CD4-positive, alpha-beta T cell treated with Interleukin-4 for 1 hour (primary cell): ENCODE measurements at places on chromosomes 6 and 20.

GRCh38 chr6:113999284-113999683 is 28.3 kb upstream of the HDAC2 start:
- no peak for DNase-seq

DNA sequence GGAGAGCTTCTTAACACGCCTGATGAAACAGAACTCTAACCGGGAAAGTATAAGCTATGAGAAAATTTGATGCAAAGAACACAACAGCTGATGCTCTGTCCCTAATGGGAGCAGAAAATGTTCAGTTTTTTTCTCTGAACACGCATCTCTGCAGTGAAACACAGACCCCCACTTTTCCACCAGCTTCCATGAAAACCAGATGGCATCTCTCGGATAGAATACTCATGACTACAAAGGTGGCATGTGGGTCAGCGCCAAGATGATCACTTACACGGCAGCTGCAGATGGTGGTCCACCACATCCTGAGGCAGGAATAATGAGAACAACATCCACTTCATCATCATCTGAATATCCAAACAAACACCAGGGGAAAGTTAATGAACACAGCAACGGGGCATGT is 85.2 kb upstream of the CNR1 start:
- DNase-seq, result no peak

DNA sequence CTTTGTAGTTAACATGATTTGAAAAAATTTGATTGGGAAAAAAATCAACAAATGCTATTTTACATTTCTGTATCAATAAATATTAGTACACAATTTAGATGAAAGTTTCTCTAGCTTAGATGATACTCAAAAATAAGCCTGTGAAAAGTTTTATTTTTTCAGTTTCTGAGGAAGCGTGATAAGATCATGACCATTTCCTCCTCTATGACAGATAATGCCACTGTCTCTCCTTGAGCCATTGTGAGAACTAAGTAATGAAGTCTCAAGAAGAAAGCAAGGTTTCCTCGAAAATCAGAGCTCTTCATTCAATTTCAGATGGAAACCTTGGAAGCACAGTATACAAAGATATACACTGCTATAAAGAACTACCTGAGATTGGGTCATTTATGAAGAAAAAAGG is 395.0 kb downstream of the HDGFL1 start:
- no peak for DNase-seq

GRCh38 chr6:7224731-7225130 is 88.3 kb downstream of the SSR1 start:
- DNase-seq, result no peak

GRCh38 chr6:14546036-14546435 is 428.5 kb downstream of the CD83 start:
- no peak for DNase-seq

GRCh38 chr20:23255106-23255505 is 95.5 kb upstream of the NXT1 start:
- no peak for DNase-seq

GRCh38 chr6:579339-579738 is 77.6 kb downstream of the HUS1B start:
- DNase-seq, result no peak

GRCh38 chr6:3813150-3813780 is 35.9 kb upstream of the FAM50B start:
- no peak for DNase-seq

DNA sequence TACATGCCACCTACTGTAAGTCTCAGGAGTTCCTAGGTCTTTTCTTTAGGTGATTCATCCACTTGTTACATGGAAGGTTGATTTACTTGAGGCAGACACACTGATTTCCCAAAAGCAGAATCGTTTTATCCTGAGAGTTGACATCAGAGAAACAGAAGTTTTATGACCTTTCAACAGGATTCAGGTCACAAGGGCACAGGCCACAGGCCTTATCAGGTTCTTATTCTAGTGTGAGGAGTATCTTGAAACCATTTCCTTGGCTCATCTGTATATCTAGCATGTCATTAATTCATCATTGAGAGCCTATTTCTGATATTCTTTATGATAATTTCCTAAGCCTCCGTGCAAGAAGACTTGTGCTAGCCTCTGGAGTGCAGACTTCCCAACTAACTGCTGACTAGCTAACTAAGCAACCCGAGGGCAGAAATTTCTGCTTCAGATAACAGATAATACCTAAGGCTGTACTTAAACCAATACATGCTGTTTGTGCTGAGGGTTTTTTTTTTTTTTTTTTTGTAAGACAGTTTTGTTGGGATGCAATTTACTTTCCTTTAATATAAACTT is 44.9 kb upstream of the RFPL4B start:
- DNase-seq, result no peak

GRCh38 chr6:155117785-155118184 is 122.7 kb downstream of the TIAM2 start:
- DNase-seq, result no peak

- DNase-seq, result no peak
Observed at GRCh38 chr20:45020236-45020886, 54.0 kb downstream of the STK4 start.

- no peak for DNase-seq
Observed at GRCh38 chr20:58690396-58691135, 2.0 kb upstream of the NPEPL1 start.

DNA sequence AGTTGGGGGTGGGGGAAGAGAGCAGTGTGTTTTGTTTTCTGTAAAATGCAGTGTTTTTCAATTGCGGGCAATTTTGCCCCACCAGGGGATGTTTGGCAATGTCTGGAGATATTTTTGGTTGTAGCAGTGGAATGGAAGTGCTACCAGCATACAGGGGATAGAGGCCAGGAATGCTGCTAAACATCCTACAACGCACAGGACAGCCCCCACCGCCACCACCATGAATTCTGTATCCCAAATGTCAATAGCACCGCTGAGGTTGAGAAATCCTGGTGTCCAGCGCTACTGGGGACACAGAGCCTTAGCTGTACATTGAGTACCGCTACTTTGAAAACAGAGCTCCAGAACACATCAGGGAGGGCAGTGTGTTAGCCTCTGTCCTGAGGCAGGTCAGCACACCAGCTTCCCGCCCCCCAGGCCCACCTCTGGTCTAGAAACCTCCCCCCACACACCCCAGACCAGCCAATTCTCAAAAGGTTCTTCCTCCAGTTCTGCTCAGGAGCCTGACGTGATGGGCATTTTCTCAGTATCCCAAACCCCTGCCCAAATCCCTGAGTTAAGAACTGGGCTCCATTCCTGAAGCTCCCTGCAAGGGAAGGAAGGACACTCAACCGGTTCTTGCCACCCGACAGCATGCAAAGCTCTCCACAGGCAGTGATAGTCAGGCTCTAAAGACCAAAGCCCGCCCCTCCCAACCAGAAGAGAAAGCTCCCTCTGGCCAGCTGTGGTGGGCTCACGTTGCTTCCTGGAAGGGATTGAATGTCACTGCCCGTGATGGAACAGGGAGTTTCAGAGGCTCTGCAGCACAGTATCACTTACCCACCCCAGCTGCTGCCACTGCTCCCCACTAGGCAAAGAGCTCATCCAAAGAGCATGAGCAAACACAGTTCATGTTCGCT is 321.5 kb upstream of the JARID2 start:
- no peak for DNase-seq

GRCh38 chr20:6122111-6122872 is 538 bp downstream of the FERMT1 start:
- DNase-seq, result no peak

- DNase-seq, result no peak
Observed at GRCh38 chr6:138176652-138177232, 15.0 kb downstream of the ARFGEF3 start.

DNA sequence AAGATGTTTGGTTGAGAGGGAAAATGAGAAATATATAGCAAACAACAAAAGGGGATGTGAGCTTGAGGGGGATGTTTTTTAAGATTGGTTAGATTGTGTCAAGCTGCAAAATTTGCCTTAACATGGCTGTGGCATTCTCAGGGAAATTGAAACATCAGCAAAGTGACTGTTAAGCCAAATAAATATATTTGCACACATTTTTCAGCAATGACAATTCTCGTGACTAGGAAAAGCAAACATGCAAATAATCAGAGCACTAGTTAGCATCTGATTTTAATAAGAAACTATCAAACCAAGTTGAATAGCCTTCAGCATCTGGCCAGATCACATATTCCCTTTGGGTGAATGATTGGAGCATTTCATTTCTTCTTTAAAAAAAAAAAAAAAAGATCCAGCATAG is 262.8 kb downstream of the TBC1D7 start:
- DNase-seq, result no peak

DNA sequence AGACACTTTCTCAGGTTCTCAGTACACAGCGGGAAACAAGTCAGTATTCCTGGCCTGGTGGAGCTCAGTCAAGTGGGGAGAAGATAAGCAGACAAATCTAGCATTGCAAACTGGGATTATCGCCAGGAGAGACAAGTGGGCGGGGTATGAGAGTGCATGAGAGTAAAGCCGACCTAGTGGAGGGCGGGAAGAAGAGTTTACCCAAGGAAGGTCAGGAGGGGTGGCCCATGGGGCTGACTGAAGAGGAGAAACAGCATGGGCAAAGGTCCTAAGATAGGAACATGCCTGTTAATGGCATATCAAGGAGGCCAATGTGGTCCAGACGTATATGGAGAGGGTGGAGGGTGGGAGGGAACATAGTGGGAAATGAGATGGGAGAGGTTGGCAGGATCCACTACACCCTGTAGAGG is 12.4 kb upstream of the CSNK2A1 start:
- DNase-seq, result no peak

GRCh38 chr20:47172579-47172978 is 183.9 kb downstream of the ZMYND8 start:
- DNase-seq, result no peak

- peak; percentile 55 for DNase-seq
Observed at GRCh38 chr6:6724539-6725467, 136.3 kb downstream of the LY86 start.

- no peak for DNase-seq
Observed at GRCh38 chr20:43363506-43363905, 94.2 kb upstream of the SRSF6 start.

GRCh38 chr6:21033575-21034026 is 499.3 kb downstream of the CDKAL1 start:
- DNase-seq, result no peak

GRCh38 chr6:119559586-119559985 is 210.0 kb upstream of the MAN1A1 start:
- DNase-seq, result no peak

GRCh38 chr6:155115893-155116570 is 120.9 kb downstream of the TIAM2 start:
- no peak for DNase-seq

GRCh38 chr6:2477250-2477649 is 231.8 kb upstream of the GMDS start:
- no peak for DNase-seq

DNA sequence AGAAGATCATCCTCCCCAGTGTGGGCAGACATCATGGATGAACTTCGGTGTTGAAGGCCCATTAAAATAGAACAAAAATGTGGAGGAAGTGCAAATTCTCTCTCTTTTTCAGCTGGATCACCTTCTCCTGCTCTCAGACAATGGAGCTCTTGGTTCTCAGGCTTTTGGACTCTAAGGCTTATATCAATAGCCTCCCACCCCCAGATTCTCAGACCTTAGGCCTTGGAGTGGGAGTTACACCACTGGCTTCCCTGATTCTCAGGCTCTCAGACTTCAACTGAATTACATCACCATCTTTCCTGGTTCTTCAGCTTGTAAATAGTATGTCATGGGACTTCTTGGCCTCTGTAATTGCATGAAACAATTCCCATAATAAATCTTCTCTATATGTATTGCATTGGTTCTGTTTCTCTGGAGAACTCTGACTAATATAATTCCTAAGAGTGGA is 36.6 kb downstream of the NSFL1C start:
- no peak for DNase-seq

GRCh38 chr20:43408848-43409576 is 48.7 kb upstream of the SRSF6 start:
- peak; percentile 4 for DNase-seq

- no peak for DNase-seq
Observed at GRCh38 chr6:37732688-37733087, 35.0 kb upstream of the MDGA1 start.

DNA sequence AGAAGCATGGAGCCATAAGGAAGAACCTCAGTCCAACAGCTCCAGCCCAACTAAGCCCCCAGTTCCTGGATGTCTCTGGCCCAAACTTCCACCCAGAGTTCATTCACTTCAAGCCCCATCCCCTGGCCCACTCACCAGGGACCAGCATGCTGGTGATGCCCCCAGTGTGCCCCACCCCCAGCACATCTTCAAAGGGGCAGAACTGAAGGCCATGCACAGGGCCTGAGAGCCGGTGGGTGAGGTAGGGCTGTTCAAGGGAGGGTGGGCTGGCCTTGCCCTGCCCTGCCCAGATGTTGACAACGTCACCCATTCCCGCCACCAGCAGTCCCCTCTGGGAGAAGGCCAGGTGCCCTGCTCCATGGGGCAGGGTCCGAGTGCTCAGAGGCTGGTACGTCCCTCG is 3.6 kb downstream of the B3GALT4 start:
- no peak for DNase-seq

DNA sequence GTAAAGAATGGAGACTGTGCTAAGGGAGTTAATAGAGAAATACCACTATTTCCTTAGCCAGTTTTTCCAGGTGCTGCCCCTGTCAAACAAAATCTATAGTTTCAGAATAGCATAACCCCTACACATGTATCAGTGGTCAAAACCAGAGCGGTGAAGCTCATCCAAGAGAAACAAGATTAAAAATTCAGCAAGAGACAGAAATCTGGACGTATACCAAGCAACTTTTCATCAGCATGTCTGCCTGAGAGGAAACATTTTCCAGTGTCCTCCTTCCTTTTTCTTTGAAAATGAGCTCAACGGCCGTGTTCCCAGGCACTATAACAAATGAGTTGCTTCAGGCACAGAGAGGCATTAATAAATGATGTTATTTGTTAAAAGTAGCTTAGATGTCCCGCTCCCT is 416.5 kb downstream of the BCKDHB start:
- no peak for DNase-seq

DNA sequence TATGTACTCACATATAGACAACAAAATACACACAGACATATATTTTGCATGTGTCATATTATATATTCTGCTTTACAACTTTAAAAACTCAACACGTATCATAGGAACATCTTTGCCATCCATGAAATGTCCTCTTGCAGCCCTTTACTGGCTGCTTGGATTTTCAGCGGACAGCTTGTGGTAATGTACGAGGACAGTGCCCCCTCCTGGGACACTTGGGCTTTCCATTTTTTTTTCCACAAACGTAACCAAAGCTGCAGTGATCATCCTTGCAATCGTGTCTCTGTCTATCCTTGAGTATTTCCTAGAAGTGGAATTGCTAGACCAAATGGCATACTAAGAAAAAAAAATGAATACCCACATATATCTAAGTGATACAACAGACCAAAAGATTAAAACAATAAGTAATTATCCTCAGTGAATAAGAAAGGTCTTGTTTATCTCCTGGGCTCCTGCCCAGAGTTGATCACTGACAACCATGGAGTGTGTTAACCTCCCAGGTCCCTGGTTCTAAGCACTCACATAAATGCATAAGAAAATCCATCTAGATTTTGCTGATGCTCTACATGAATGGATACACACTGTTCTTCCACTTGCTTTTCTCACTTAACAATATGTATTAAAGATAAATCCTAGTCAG is 18.1 kb downstream of the BPI start:
- no peak for DNase-seq
